ENCODE measurements at places on chromosomes 4 and X. TPM values are rescaled to one million over a fixed set of nuclear protein-coding genes. Genes with fewer than 3 reads are reported as not detected.

The ZNF711 gene
- 81.9 TPM for polyA plus RNA-seq

The MEPE gene
- polyA plus RNA-seq: 0.59 TPM

The PRSS48 gene
- not detected for polyA plus RNA-seq

DNA sequence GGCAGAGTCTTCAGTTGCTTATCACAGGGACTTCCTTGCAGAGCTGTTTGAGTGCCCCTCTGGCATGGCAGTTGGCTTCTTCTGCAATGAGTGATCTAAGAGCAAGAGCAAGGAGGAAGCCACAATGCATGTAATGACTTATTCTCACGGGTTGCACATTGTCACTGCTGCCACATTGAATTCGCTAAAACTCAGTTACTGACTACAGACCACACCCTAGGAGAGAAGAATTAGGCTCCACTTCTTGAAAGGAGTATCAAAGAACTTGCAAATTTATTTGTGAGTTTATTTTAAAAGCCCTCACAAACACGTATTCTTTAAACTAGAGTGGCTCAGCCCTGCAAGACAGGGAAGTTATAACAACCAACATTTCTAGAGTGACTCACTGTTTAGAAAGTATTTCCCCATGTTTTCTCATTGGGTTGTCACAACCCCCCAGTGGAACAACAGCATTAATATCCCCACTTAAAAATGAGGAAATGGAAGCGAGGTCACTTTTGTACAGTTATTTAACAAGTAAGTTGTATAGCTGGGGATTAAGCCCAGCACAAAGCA is 32.4 kb upstream of the RBPJ start:
- DNase-seq: no peak

DNA sequence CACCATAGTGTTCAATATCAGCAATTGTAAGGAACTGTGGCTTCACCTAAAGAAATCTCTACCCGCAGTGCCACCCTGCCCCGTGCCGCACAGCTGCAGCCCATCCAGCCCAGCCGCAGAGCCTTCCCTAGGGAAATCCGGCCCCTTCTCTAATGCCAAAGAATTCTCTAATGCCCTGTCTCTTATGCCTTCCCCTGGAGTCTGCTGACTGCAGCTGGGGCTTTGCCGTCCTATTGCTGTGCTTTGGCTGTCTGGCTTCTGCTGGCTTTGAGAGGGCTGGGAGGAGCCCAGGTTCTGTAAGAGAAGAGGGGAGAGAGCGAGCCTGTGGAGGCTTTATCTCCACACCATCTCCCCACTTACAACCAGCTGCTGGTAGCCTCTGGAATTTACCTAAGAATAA is 85.9 kb upstream of the HELT start:
- DNase-seq: no peak

GRCh38 chr4:168220893-168221292 is 97.7 kb downstream of the DDX60 start:
- DNase-seq: no peak

DNA sequence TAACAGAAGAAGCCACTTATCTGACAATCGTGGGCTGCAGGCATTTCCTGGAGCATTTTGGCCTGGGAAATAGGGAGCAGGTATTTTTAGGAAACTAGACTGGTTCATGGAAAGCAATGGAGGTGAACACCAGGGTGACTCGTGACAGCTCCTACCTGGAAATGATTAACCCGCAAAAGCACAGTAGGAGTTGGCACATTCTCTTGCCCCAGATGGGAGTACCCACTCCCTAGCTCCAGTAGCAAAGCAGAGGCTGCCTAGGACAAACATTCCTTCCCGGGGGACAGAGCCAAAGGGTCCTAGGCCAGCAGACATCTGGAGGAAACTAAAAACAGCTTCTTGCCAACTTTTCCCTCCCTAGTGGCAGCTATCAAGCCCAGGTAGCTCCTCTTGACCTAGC is 29.0 kb downstream of the RTL5 start:
- DNase-seq: no peak

- no peak for DNase-seq
Measured at GRCh38 chr4:1666391-1666790, 17.7 kb downstream of the FAM53A start.

- no peak for DNase-seq
Measured at GRCh38 chr4:38136604-38137003, 176.4 kb downstream of the PTTG2 start.

- DNase-seq: no peak
Measured at GRCh38 chrX:66017659-66018170, 22.2 kb downstream of the VSIG4 start.

DNA sequence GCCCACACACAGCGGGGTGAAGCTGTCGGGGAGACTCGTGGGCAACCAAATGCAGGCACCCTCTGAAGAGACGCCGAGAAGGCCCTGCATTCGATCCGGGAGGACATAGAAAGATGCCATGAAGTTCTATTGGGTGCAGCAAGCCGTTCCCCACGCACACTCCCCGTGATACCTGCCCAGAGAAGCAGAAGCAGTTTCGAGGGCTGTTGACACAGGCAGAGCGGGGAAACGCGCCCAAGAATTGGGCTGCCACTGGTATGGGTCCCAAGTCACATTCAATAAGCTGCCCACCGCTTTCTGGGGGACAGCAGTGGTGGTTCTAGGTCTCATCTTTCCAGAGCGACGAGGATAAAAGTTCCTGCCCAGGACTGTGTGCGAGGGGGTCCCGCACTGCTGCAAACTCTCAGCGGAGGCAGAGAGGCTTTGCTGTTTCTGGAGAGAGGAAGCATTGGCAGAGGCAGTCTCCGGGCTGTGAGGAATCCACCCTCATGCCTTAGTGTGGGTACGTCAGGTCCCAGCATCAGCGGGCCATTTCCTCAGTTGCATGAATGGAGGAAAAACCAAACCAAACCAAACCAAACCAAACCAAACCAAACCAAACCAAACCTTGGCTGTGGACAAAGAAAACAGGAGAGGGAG is 10.1 kb downstream of the PITX2 start:
- no peak for DNase-seq

- DNase-seq: no peak
Measured at GRCh38 chr4:102858828-102859464, 9.8 kb upstream of the CISD2 start.

- no peak for DNase-seq
Measured at GRCh38 chr4:151418856-151419255, 9.9 kb downstream of the FHIP1A start.

DNA sequence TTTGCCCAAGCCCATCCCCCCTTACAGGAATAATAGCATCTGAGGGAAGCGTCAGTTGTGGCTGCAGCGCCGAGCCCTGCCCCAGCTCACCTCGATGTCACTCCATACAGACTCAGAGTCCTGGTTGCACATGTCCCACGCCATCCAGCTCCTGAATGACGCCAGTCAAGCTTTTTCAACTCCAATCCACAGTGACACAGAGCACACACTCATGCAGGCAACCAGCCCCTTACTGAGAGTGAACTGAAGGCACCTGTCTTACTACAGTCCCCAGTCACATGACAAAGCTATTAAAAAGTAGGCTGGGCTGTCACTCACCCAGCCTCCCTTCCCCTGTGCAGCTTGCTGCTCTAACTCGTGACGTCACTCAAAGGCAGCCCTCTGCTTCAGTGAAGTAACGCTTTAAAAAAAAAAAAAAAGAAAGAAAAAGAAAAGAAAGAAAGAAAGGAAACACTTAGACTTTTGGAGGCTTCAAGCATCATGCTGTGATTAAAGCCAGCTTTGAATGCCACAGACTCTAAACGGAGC is at the start of gene PPARGC1A:
PPARGC1A (minus strand) TSS at position 234 of the 528 bp plus-strand sequence; CDS start at position 144, 90 bp downstream.
- DNase-seq: no peak

- peak; percentile 40 for DNase-seq
Measured at GRCh38 chr4:3202836-3203820, 45.8 kb upstream of the MSANTD1 start.
